Upper lobe of right lung (tissue), 1 donor: ENCODE measurements at places on chromosomes 11 and 22. TPM values are rescaled to one million over a fixed set of nuclear protein-coding genes. Genes with fewer than 3 reads are reported as not detected.

GRCh38 chr11:97764605-97765004, 1256.1 kb upstream of the CNTN5 start:
- H3K27ac ChIP-seq: no peak overlapping the region
- no peak for DNase-seq
- H3K27me3 ChIP-seq: no peaks in the 10 kb centered on the region
- no peak overlapping the region for H3K4me3 ChIP-seq

MMP12 gene
- 0.75 TPM for total RNA-seq

DNA sequence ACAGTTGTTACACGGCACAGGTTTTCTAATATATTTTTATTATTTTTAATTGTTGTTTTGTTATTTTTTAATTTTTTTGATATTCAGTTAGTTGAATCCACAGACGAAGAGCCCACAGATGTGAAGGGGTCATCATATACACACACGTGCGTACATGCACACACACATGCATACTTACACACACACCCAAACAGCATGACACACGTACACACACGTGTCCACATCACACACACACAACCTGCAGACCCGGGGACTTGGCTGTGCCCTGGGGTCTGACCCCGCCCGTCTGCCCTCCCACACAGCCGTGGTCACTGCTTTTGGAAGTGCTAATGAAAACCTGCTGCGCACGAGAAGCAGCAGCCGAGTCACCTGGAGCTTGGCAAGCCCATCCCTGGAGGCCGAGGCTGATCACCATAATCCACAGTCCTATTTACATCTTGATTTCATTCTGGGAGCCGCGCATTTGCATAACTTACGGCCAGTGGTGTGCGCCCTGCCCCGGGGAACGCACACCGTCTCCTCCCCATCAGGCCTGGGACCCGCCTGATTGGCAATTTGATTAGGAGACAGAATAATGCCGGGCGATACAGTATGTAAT, 110.3 kb downstream of the BRD1 start:
- H3K4me3 ChIP-seq: no peak overlapping the region
- DNase-seq: no peak
- H3K27ac ChIP-seq: no peak overlapping the region
- H3K36me3 ChIP-seq: no peaks in the 10 kb centered on the region

GRCh38 chr11:68106165-68106940, 14.8 kb downstream of the CHKA start:
- H3K27ac ChIP-seq: no peak overlapping the region
- H3K27me3 ChIP-seq: no peaks in the 10 kb centered on the region
- peaks cover 18% of the 10 kb centered on the region for H3K4me1 ChIP-seq
- H3K36me3 ChIP-seq: peaks cover 4% of the 10 kb centered on the region

- H3K27me3 ChIP-seq: no peaks in the 10 kb centered on the region
- H3K4me3 ChIP-seq: no peak overlapping the region
- no peak for DNase-seq
- H3K27ac ChIP-seq: no peak overlapping the region
These were observed 66.2 kb downstream of the MPPED1 start for GRCh38 chr22:43477966-43478365.

ASRGL1 gene
- total RNA-seq: 54.8 TPM

DNA sequence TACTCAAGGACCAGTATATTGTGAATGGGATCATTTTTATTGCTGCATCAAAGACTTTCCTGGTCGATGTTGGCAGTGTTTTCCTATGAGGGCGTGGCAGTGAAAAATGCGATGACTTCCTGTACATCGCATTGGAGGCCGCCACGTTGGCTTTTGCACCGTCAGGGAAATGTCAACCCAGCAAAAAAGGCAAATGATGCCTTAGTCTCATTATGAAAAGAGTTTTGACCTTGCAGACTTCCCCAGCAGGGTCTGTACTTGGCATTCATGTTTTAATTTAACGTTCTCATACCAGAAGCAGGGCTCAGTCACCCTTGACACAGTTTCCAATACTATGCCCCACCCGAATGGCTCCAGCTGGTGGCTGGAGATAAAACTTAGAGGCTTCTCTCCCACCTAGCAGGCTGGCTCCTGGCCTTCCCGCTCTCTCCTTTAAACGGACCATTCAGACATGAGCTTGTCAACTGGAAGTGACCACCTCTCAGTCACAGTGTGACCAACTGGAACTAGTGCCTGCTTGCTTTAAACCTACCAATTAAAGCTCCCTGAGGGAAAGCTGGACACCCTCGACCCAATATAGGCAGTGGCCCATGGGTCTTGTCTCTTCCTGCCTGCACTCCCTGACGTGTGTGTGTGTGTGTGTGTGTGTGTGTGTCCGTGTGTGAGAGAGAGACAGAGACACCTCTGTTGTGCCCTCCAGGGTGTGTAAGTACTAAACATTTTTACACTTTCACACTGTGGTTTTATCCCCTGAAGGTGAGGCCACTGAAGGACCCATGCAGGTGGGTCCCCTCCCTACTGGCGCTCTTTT, 8.7 kb upstream of the GDPD5 start:
- no peak overlapping the region for H3K4me3 ChIP-seq
- H3K4me1 ChIP-seq: peaks cover 7% of the 10 kb centered on the region
- H3K27me3 ChIP-seq: no peaks in the 10 kb centered on the region
- no peak for DNase-seq
- no peak overlapping the region for H3K27ac ChIP-seq

- H3K27me3 ChIP-seq: no peaks in the 10 kb centered on the region
- no peak for DNase-seq
These were observed 28.5 kb downstream of the AMPD3 start for GRCh38 chr11:10483584-10483983.

DNA sequence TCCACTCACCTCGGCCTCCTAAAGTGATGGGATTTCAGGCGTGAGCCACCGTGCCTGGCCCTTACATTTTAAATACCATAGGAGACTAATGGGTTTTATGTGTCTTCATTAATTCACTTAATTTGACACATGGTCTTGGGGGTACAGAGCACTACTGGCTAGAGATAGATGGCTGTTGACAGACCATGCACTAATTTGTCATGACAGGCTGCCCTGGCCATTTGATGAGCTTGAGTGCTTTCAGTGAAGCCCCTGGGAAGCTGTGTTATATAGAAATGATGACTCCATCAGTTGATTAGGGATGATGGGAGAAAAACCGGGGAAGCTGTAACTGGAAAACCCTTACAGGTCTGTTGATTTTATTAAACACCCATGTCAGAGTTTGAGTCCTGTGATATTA, 6.6 kb downstream of the PHF5A start:
- no peaks in the 10 kb centered on the region for H3K27me3 ChIP-seq
- no peak for DNase-seq
- peaks cover 83% of the 10 kb centered on the region for H3K36me3 ChIP-seq

DNA sequence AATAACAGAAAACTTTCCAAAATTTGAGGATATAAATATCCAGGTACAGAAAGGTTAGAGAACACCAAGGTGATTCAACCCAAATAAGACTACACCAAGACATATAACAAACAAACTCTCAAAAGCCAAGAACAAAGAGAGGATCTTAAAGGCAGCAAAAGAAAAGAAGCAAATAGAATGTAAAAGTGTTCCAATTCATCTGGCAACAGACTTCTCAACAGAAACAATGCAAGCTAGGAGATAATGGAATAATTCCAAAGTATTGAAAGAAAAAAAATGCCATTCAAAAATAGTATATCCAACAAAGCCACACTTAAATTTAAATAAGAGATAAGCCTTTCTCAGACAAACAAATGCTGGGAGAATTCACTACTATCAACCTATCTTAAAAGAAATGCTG, 153.0 kb upstream of the FAT3 start:
- H3K4me1 ChIP-seq: no peaks in the 10 kb centered on the region
- H3K4me3 ChIP-seq: no peak overlapping the region
- no peak overlapping the region for H3K27ac ChIP-seq
- no peak for DNase-seq
- H3K27me3 ChIP-seq: no peaks in the 10 kb centered on the region
- no peaks in the 10 kb centered on the region for H3K36me3 ChIP-seq

- no peaks in the 10 kb centered on the region for H3K4me1 ChIP-seq
- H3K27ac ChIP-seq: no peak overlapping the region
- DNase-seq: no peak
- no peak overlapping the region for H3K4me3 ChIP-seq
- no peaks in the 10 kb centered on the region for H3K36me3 ChIP-seq
These were observed 788.7 kb downstream of the OPCML start for GRCh38 chr11:132743601-132744000.

DNA sequence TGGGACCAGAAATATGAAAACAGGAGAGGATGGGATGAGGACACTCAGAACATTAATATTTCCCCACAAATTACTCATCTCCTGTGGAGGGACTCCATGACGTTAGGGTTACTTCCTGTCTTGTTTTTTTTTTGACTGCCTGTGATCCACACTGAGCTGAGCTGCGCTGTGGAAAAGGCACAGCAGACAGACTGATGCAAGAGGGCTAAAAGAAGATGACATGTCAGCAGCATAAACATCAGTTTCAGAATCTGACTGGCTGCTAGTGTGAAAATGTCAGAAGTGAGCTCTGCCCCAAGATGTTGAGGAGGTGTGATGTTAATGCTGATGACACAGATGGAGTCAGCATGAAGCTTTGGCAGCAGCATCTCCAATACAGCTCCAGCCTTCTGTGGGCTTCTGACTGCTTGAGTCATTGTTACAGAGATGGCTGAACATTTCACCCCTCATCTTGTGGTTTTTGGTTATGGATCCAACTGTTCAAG, 286.8 kb downstream of the BLID start:
- H3K27ac ChIP-seq: no peak overlapping the region
- no peak overlapping the region for H3K4me3 ChIP-seq
- H3K4me1 ChIP-seq: no peaks in the 10 kb centered on the region
- DNase-seq: no peak
- no peaks in the 10 kb centered on the region for H3K36me3 ChIP-seq

DNA sequence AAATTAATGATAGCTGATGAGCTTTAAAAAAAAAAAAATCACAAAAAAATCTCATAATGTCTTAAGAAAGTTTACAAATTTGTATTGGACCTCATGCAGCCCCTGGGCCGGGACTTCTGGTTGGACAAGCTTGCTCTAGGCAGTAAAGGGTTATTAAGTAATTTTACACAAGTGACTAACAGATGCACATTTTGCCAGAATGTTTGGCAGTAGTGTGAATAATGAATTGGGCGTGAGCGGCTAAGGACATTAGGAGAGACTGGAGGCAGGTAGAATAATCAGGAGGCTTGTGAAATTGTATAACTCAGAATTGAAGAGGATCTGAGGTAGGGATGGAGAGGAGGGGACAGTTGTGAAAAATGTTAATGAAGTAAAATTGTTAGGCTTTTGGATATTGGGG, 77.4 kb downstream of the HIPK3 start:
- no peaks in the 10 kb centered on the region for H3K27me3 ChIP-seq
- no peaks in the 10 kb centered on the region for H3K4me1 ChIP-seq
- H3K27ac ChIP-seq: no peak overlapping the region

FBLN1 gene
- total RNA-seq: 272 TPM

GRCh38 chr22:26901198-26901816, 243.9 kb downstream of the MIAT start:
- H3K36me3 ChIP-seq: no peaks in the 10 kb centered on the region
- peaks cover 14% of the 10 kb centered on the region for H3K27me3 ChIP-seq
- peaks cover 10% of the 10 kb centered on the region for H3K4me1 ChIP-seq
- H3K27ac ChIP-seq: no peak overlapping the region
- no peak for DNase-seq

DNA sequence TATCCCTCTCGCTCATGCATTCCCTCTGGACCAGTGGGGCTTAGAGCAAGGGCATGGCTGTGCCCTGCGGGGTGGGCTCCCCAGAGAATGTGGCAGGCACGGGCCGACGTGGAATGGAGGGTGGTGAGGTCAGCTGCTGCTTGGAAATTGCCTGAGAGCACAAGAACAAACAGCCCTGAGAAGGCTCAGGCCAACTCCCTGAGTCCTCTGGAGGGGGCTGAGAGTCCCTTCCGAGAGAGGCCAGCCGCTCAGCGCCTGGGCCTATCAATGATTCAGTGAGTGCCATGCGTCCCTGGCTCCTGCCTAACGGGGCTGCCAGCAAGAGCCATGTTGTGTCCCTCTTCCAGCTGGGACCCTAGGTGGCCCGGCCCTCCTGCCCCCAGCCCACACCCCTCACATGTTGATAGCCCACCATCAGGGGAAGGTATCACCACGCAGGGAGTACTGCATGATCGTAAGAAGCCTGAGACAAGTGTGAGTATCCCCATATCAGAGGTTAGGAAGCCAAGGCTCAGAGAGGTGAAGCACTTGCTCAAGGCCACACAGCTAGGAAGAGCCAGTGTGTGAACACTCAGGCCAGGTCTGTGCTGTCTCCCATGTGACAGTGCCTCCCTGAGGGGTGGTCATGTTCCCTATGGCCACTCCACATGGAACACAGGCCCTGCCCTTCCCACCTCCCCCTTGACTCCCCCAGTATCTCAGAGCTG, 55.8 kb downstream of the NECTIN1 start:
- H3K4me1 ChIP-seq: peaks cover 15% of the 10 kb centered on the region
- H3K27me3 ChIP-seq: no peaks in the 10 kb centered on the region
- no peaks in the 10 kb centered on the region for H3K36me3 ChIP-seq
- H3K4me3 ChIP-seq: no peak overlapping the region

GRM5 gene
- total RNA-seq: 0.06 TPM

- peak within 1 kb of the TSS; percentile 92 for H3K27ac ChIP-seq
- peak; percentile 97 for DNase-seq
- no peaks in the 10 kb centered on the region for H3K27me3 ChIP-seq
- peaks cover 21% of the 10 kb centered on the region for H3K4me1 ChIP-seq
- peak within 1 kb of the TSS; percentile 80 for H3K4me3 ChIP-seq
These were observed at the start of gene SMPD1 for GRCh38 chr11:6389905-6390717. TSS of gene SMPD1 (plus strand) at chr11:6390474. CDS start at chr11:6390599, 125 bp downstream.

DNA sequence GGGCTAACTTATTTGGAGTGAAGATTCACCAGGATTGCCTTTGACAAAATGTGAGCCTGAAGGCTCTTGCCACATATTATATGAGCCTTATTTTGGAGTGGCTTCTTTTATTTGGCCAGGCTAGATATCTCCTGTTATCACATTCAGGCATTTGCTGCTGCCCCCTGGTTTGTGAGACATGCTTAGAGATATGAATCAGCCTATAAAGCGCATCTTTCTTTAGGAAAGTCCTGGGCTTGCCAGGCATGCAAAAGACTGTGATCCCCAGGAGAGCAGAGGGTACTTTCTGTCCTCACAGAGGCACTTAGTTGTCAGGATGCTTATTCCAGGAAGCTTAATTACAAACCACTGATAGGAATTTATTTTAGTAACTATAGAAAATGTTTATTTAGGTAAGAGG, 333.3 kb downstream of the FAT3 start:
- H3K4me3 ChIP-seq: no peak overlapping the region
- H3K27me3 ChIP-seq: no peaks in the 10 kb centered on the region
- H3K36me3 ChIP-seq: no peaks in the 10 kb centered on the region
